ENCODE measurements at places on chromosomes 16 and 17. TPM values are rescaled to one million over a fixed set of nuclear protein-coding genes. Genes with fewer than 3 reads are reported as not detected.

DNA sequence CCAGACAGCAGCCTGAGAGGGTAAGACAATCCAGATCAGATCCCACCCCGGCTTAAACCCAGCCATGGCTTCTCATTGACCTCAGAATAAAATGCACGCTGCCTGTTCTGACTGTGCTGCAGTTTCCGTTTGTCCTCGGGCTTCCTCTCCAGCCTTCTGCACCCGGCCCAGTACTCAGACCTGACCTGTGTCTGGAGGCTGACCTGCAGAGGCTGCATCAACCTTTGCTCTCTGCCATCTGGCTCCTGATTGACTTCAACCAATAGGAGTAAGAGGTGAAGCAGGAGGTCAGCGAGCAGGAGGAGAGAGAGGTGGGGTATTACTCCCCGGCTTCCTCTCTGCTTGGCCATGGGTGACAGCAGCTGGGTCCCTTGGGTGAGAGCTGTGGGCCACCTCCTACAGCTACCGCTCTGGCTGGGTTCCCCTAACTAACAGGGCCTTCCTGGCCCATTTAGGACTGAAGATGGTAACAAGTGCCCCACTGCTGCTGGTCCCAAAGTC lies 46.7 kb downstream of the C16orf82 start:
- no peaks in the 10 kb centered on the region for H3K27me3 ChIP-seq
- no peak overlapping the region for H3K27ac ChIP-seq
- no peaks in the 10 kb centered on the region for H3K36me3 ChIP-seq
- H3K4me3 ChIP-seq: no peak overlapping the region

DNA sequence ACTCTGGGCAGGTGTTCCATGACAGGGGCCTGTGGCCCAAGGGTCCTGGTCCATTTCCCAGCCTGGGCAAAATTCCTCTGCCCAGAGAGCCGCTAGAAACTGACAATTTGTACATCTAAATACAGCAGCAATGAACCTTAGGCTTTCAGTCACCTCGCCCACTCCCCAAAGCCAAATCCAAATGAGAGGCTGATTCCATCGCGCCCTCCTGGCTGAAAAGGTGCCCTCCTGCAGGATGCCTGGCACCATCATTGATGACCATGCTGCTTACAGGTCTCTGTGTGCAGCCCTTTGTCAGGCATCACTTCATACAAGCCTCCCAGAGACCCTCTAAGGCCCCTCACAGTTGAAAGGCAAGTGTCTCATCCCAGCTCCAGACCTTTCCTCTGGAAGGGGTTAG lies 114.7 kb downstream of the C16orf78 start:
- H3K36me3 ChIP-seq: no peaks in the 10 kb centered on the region
- no peak for DNase-seq

DNA sequence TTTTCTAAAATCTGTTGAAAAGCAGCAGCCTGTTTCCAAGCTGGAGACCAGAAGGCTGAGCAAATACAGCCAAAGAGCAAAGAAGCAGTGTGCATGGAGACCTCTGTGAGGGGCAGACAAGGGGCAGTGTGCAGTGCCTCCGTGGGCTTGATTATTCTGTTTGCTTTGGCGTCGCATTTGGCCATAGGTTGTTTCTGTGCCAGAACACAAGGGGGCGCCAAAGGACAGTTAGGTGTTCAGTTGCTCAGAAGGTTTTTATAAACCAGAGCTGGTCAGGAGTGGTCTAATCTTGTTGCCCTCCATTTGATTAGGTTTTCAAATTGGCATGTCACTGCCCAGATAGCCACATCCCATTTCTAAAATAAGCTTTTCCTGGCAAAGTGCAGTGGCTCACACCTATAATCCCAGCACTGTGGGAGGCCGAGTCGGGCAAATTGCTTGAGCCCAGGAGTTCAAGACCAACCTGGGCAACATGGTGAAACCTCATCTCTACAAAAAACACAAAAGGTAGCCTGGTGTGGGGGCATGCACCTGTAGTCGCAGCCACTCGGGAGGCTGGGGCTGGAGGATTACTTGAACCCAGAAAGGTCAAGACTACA lies 10.6 kb downstream of the MYH3 start:
- no peak overlapping the region for H3K4me3 ChIP-seq
- no peak overlapping the region for H3K27ac ChIP-seq
- DNase-seq: peak; percentile 86
- no peaks in the 10 kb centered on the region for H3K4me1 ChIP-seq
- H3K36me3 ChIP-seq: no peaks in the 10 kb centered on the region

- DNase-seq: peak; percentile 46
- H3K36me3 ChIP-seq: no peaks in the 10 kb centered on the region
- H3K4me1 ChIP-seq: peaks cover 3% of the 10 kb centered on the region
- H3K4me3 ChIP-seq: no peak overlapping the region
- H3K27me3 ChIP-seq: no peaks in the 10 kb centered on the region
- peak overlapping the region; percentile 40 for H3K27ac ChIP-seq
Observed at GRCh38 chr16:11824362-11824761, 27.0 kb downstream of the RSL1D1 start.

- no peak overlapping the region for H3K27ac ChIP-seq
- H3K27me3 ChIP-seq: peaks cover 10% of the 10 kb centered on the region
- no peak overlapping the region for H3K4me3 ChIP-seq
- peaks cover 2% of the 10 kb centered on the region for H3K4me1 ChIP-seq
- H3K36me3 ChIP-seq: no peaks in the 10 kb centered on the region
- DNase-seq: no peak
Observed at GRCh38 chr17:77566566-77567138, 391.9 kb upstream of the TNRC6C start.

DNA sequence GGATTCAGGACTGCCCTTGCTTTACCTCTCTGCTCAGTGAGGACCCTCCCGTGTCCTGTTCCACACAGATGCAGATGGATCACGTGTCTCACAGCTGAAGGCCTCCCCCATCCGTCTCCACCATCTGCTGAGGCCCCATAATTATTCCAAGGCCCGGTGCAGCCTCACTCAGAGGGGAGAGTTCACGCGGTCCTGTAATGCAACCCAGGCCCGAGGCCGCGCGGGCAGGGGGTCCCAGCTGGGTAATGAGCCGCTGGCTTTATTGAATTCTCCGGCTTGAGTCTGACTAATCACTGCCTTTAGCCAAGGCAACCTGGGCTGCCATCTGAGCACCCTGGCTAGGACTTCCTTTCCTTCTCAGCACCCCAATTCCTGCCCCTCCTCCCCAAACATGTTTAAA lies 4.4 kb upstream of the WFIKKN2 start:
- peaks cover 34% of the 10 kb centered on the region for H3K4me1 ChIP-seq
- no peak overlapping the region for H3K4me3 ChIP-seq
- DNase-seq: peak; percentile 15
- peak overlapping the region; percentile 70 for H3K27ac ChIP-seq

The ABCC3 gene
- total RNA-seq: 18.1 TPM

DNA sequence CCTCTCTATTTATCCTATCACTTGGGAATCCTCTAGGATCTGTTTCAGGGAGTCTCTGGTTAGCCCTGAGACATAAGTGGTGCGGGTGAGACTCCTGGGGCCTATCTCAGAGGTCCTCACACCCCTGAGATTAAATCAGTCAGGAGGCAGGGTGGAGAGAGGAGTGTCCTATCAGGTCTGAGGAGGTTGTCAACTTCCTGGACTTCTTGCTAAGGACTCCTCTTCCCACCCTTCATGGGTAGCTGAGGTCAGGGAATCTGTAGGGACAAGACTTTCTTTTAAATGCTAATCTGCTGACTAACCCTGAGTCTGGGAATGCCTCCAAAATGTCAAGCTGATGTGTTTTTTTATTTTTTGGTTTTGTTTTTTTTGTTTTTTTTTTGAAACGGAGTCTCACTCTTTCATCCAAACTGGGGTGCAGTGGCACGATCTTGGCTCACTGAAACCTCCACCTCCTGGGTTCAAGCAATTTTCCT lies 6.6 kb upstream of the ARMC5 start:
- peak overlapping the region; percentile 61 for H3K27ac ChIP-seq
- peaks cover 34% of the 10 kb centered on the region for H3K4me1 ChIP-seq
- no peaks in the 10 kb centered on the region for H3K36me3 ChIP-seq
- no peak for DNase-seq

DNA sequence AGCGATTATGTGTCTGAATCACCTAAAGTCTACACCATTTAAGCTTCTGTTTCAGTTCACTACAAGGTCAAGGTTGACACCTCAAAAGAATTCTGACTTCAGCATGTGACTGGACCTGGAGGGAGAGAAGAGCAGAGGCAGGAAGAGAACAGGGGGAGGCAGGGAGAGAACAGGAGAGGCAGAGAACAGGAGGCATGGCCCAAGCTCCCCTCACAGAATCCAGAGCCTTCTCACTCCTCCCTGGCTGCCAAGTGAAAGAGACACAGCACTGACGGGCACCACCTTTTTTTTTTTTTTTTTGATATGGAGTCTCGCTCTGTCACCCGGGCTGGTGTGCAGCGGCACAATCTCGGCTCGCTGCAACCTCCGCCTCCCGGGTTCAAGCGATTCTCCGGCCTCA lies 11.4 kb downstream of the GGA2 start:
- H3K27ac ChIP-seq: no peak overlapping the region
- H3K4me1 ChIP-seq: peaks cover 8% of the 10 kb centered on the region
- H3K4me3 ChIP-seq: no peak overlapping the region
- H3K36me3 ChIP-seq: no peaks in the 10 kb centered on the region
- H3K27me3 ChIP-seq: no peaks in the 10 kb centered on the region

The RCVRN gene
- total RNA-seq: 0.07 TPM

- H3K4me3 ChIP-seq: no peak overlapping the region
- H3K36me3 ChIP-seq: no peaks in the 10 kb centered on the region
- no peak overlapping the region for H3K27ac ChIP-seq
- DNase-seq: no peak
- no peaks in the 10 kb centered on the region for H3K4me1 ChIP-seq
Observed at GRCh38 chr17:46719891-46720290, 98.6 kb downstream of the WNT3 start.

DNA sequence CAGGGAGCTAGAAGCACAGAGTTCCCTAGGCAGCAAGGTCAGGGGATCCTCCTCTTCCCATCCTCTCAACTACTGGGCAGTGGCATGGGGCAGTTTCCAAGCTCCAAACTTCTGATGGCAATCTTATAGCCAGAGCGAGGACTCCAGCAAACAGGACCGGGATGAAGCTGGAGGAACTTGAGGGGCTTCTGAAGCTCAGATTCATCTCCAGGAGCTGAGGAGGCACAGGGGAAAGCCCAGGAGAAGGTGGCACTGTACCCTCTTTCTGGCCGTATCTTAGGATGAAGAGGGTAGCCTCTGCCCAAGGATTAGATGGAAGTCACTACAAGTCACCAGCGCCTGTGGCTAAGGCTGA lies 50.0 kb upstream of the RPL38 start:
- H3K4me3 ChIP-seq: no peak overlapping the region
- H3K27me3 ChIP-seq: no peaks in the 10 kb centered on the region
- H3K36me3 ChIP-seq: no peaks in the 10 kb centered on the region
- DNase-seq: no peak
- peaks cover 9% of the 10 kb centered on the region for H3K4me1 ChIP-seq
- H3K27ac ChIP-seq: no peak overlapping the region

DNA sequence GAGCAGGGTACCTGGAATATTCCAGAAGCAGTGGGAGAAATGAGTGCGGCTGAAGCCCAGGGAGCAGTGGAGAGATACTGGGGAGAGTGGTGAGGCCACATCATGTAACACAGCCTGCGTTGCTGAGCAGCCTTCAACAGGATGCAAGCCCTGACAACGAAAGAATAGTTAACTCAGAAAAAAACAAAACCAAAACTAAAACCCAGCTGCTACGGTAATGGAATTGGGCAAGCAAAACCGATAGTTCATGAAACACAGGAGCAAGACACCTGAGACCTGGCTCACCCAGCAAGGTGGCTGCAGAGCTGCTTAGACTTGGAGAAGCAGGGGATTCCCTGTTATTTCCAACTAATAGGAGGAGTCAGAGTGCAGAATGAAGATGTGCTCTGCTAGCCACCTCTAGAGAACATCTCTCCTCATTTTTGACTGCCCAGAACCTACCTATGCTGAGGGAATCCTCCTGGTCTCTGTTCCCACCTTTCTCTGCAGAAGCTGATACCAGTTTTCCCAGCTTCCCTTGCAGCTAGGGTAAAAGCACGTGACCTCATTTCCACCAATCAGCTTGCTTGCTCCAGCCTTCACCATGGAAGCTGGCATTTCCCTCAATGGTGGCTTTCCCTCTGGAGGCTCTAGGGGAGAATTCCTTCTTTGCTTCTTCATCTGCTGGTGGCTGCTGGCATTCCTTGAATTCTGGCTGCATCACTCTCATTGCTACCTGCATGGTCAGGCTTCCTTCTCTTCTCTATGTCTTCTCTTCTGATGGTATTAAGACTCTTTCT lies 59.4 kb upstream of the XYLT1 start:
- no peaks in the 10 kb centered on the region for H3K4me1 ChIP-seq
- H3K27ac ChIP-seq: no peak overlapping the region
- H3K27me3 ChIP-seq: no peaks in the 10 kb centered on the region
- DNase-seq: no peak
- no peak overlapping the region for H3K4me3 ChIP-seq
- H3K36me3 ChIP-seq: no peaks in the 10 kb centered on the region

DNA sequence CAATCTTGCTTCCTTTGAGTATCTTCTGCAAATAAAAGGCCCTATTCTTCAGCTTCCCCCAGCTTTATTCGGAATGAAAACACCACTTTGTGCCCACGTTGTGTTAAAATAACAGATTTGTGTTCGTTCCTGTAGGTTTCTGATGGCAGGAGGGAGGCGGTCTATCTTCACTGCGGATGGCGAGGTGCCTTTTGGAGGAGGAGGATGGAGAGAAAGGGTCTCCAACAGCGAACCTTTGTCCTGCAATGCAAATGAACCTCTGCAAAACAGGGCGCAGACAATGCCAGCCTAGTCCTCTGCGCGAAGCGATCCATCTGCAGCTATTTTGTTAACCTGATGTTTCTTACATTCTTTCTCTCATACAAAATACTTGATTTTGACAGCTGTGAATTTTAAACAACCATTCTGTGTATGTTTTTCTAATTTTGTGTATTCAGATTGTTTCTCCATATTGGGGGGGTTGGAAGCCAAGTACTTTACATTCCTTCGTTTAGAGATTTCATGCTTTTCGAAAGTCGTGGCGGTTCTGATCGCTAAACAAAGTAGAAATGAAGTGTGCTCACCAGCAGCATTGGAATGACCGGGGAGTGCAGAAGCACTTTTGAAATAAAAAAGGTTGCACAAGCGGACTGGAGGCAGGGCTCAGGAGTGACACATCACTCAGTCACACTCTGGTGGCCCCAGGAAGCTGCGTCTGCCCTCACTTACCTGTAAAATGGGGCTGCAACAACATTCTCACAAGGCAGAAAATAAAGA lies 279.0 kb upstream of the IRX5 start:
- H3K36me3 ChIP-seq: no peaks in the 10 kb centered on the region
- H3K4me3 ChIP-seq: no peak overlapping the region
- peaks cover 16% of the 10 kb centered on the region for H3K4me1 ChIP-seq
- H3K27ac ChIP-seq: no peak overlapping the region
- no peak for DNase-seq
- H3K27me3 ChIP-seq: peaks cover 8% of the 10 kb centered on the region

DNA sequence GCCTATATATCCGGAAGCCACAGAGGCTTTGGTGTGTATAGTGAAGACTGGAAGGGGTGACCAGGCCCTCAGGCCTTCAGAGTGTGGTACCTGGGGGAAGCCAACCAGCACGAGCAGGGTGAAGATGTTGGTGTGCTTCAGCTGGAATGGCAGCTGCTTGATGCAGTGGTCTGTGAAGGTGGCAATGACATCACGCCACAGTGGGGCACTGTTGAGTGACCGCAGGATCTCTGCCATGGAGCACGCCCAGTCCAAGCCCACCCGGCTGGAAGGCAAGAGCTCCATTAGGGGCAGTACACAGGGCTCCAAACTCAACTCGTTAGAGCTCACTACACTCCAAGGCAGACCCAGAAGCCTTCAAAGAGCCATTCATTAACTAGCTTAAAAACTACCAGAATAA lies 68.5 kb upstream of the ATP2A3 start:
- H3K27ac ChIP-seq: no peak overlapping the region
- no peaks in the 10 kb centered on the region for H3K4me1 ChIP-seq
- no peaks in the 10 kb centered on the region for H3K27me3 ChIP-seq
- no peak overlapping the region for H3K4me3 ChIP-seq
- peaks cover 17% of the 10 kb centered on the region for H3K36me3 ChIP-seq

Data from hepatocyte (in vitro differentiated cells).